ENCODE measurements at places on chromosomes 12 and 14. TPM values are rescaled to one million over a fixed set of nuclear protein-coding genes. Genes with fewer than 3 reads are reported as not detected.

The SPX gene
- total RNA-seq, result 1.5 TPM

The RTN1 gene
- 1.5 TPM for total RNA-seq

The NDRG2 gene
- 234 TPM for total RNA-seq

The C12orf56 gene
- not detected for total RNA-seq
